ENCODE measurements at places on chromosomes 11 and 22. TPM values are rescaled to one million over a fixed set of nuclear protein-coding genes. Genes with fewer than 3 reads are reported as not detected.

DNA sequence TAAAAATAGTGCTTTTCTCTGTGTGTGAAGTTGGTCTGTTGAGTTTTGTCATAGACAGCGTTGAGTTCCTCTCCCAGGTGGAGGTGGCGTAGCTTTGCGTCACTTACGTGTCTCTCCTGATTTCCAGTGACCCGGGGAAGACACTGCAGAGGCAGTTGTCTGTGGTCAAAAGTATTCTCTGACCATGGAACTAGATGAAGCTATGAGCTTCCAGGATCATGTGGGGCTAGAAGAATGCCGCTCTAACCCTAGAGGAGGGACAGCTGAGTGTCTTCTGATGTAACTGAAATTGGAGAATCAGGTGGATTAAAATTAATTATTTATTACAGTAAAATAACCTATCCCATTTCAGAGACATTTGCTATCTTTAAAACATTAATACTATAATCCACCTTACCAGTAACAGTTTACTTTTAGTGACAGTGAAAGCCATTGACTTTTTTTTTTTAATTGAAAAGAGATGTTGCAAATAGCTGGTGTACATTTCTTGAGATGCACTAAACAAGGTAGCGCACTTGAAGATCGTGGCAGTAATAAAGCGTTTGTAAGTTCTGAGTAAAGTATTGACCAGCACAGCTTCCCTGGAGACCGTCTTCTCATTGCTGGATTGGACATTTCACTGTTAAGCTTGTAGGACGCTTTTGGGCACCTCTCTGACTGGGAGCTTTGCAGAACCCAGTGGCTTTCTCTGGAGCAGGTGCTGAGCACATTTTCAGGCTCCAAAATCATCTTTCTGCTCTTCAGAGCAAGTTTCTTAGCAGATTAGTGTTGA lies 9.7 kb downstream of the CAT start:
- peaks cover 40% of the 10 kb centered on the region for H3K36me3 ChIP-seq
- peaks cover under 1% of the 10 kb centered on the region for H3K4me1 ChIP-seq
- H3K27ac ChIP-seq = no peak overlapping the region
- no peaks in the 10 kb centered on the region for H3K27me3 ChIP-seq

GRCh38 chr22:31292236-31292989 lies at the start of gene PIK3IP1:
PIK3IP1 (minus strand) TSS chr22:31292488; CDS start chr22:31292344, 144 bp downstream.
- H3K27me3 ChIP-seq = no peaks in the 10 kb centered on the region
- peak within 1 kb of the TSS; percentile 95 for H3K27ac ChIP-seq
- peak; percentile 92 for DNase-seq

- H3K4me1 ChIP-seq = no peaks in the 10 kb centered on the region
- no peak for DNase-seq
- no peak overlapping the region for H3K27ac ChIP-seq
These were observed 408.3 kb upstream of the CADM1 start for GRCh38 chr11:115912484-115912945.

DNA sequence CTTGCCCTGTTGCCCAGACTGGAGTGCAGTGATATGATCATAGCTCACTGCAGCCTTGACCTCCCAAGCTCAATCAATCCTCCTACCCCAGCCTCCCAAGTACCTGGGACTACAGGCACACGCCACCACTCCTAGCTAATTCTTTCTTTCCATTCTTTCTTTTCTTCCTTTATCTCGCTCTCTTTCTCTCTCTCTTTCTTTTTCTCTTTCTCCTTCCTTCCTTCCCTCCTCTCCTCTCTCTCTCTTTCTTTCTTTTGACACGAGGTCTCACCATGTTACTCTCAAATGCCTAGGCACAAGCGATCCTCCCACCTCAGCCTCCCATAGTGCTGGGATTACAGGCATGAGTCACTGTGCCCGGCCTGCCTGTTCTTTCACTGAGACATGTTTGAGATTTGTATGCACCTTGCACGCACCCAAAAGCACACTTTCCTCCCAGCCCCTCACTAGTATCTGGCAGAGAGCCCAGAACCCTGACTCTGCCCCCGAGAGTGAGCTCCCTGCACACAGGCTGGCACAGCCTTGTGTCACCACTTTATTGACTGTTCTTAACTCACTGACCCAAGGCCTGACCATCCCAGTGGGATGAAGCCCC lies 56.8 kb downstream of the CD6 start:
- H3K4me1 ChIP-seq = peaks cover 9% of the 10 kb centered on the region
- H3K4me3 ChIP-seq = no peak overlapping the region
- H3K27ac ChIP-seq = no peak overlapping the region
- no peak for DNase-seq
- H3K36me3 ChIP-seq = no peaks in the 10 kb centered on the region

DNA sequence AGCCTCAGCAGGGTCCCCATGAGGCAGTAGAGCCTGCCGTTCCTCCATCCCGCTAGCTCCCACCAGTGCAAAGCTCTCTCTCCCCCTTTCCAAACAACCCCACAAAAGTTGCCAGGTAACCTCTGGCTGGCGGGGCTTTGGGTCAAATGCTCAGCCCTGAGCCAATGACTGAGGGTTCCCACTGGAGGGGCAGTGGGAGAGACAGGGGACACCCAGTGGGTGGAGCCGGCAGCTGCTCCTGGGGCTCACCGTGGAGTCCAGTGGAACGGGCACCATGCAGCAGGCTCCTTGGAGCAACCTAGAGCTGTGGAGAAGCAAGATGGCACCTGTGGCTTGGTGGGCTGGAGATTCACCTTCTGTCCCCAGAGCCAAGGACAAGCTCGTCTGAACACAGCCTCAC lies 25.0 kb upstream of the PPARA start:
- no peak overlapping the region for H3K4me3 ChIP-seq
- no peak overlapping the region for H3K27ac ChIP-seq
- peaks cover 16% of the 10 kb centered on the region for H3K4me1 ChIP-seq

DNA sequence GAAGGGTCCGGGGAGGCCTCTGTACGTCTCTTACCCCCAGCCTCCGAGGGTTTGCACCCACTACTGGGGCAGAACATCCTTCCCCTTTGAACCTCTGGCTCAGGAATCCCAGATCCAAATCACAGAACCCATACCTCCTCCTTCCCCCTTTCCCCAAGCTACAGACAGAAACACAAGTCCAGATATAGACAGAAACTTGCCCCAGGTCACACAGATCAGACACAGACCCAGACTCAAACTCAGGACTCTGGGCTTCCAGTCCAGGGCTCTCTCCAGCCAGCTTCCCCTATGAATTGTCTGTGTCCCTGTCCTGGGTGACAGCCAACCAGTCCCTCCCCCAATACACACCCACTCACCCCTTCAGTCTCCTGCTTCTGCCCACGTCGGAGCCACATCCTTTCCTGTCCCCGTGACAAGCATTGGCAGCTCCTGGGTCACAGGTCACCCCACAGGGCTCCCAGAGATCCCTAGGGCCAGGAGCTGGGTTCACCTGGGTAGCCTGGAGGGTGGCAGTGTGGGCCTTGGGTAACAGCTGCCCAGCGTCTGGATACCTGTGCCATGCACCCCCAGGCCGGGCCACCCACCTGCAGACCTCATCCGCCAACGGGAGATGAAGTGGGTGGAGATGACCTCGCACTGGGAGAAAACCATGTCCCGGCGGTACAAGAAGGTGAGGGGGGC lies 772 bp downstream of the TBC1D10C start:
- DNase-seq = no peak
- no peak overlapping the region for H3K27ac ChIP-seq
- peaks cover 51% of the 10 kb centered on the region for H3K4me1 ChIP-seq
- peaks cover 3% of the 10 kb centered on the region for H3K36me3 ChIP-seq

- H3K4me1 ChIP-seq = no peaks in the 10 kb centered on the region
- no peaks in the 10 kb centered on the region for H3K36me3 ChIP-seq
- H3K27me3 ChIP-seq = peaks cover 6% of the 10 kb centered on the region
These were observed 9.0 kb downstream of the PKNOX2 start for GRCh38 chr11:125173556-125173955.

BUD13 gene
- total RNA-seq = 13.6 TPM

All from suprapubic skin (tissue), 4 donors.